ENCODE measurements at places on chromosomes 7 and 10. TPM values are rescaled to one million over a fixed set of nuclear protein-coding genes. Genes with fewer than 3 reads are reported as not detected.

GRCh38 chr10:92547676-92548075, 26.2 kb downstream of the IDE start:
- peaks cover 12% of the 10 kb centered on the region for H3K36me3 ChIP-seq
- no peak for DNase-seq
- no peak overlapping the region for H3K27ac ChIP-seq
- H3K4me3 ChIP-seq: no peak overlapping the region

GRCh38 chr7:1090686-1091643, 3.1 kb downstream of the GPER1 start:
- H3K27me3 ChIP-seq: no peaks in the 10 kb centered on the region
- DNase-seq: no peak
- no peak overlapping the region for H3K27ac ChIP-seq
- peaks cover 11% of the 10 kb centered on the region for H3K4me1 ChIP-seq
- H3K4me3 ChIP-seq: no peak overlapping the region

GRCh38 chr7:28096713-28097112, 83.9 kb downstream of the JAZF1 start:
- no peak overlapping the region for H3K27ac ChIP-seq
- DNase-seq: peak; percentile 73
- H3K36me3 ChIP-seq: peaks cover 3% of the 10 kb centered on the region

GRCh38 chr10:18822156-18822555, 162.9 kb downstream of the ARL5B start:
- no peak overlapping the region for H3K4me3 ChIP-seq
- H3K27ac ChIP-seq: no peak overlapping the region
- DNase-seq: no peak
- H3K27me3 ChIP-seq: no peaks in the 10 kb centered on the region
- no peaks in the 10 kb centered on the region for H3K4me1 ChIP-seq
- no peaks in the 10 kb centered on the region for H3K36me3 ChIP-seq

GRCh38 chr10:24552346-24553016, 171.2 kb downstream of the ARHGAP21 start:
- H3K36me3 ChIP-seq: no peaks in the 10 kb centered on the region
- no peak overlapping the region for H3K27ac ChIP-seq
- DNase-seq: no peak
- H3K4me1 ChIP-seq: peaks cover 4% of the 10 kb centered on the region

DNA sequence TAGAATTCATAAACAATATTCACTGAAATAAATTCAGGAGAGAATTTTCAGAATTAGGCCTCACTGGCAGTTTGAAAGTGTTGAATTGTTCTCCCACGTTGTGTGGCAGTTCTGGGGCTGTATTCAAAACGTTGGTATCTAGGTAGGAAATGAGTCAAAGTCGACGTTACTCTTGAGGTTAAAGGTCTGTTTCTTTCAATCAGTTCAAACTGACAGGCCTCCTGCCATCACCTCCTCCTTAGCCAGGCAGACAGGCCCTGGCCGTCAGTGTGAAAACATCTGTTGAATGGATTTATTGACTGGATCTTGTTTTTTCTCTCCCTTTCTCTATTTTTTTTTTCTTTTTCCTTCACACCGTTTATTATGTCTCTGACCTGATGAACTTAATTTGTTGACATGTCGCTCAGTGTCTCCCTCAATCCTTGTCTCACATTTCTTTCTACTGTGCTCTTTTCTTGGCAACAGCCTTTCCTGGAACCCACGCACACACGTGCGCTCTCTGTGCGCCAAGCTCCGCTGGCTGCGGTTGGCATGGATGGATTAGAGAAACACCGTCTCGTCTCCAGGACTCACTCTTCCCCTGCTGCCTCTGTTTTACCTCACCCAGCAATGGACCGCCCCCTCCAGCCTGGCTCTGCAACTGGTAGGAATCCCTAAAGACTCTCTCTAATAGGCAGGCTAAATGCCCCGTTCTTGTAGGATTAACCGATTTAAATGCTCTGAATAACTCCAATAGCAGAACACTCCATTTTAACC, 231.7 kb downstream of the HDAC9 start:
- H3K4me3 ChIP-seq: no peak overlapping the region
- H3K27me3 ChIP-seq: no peaks in the 10 kb centered on the region
- no peaks in the 10 kb centered on the region for H3K4me1 ChIP-seq
- H3K27ac ChIP-seq: no peak overlapping the region
- H3K36me3 ChIP-seq: no peaks in the 10 kb centered on the region
- DNase-seq: no peak

The MSMB gene
- not detected for total RNA-seq

The OR2A1 gene
- 0.19 TPM for total RNA-seq

DNA sequence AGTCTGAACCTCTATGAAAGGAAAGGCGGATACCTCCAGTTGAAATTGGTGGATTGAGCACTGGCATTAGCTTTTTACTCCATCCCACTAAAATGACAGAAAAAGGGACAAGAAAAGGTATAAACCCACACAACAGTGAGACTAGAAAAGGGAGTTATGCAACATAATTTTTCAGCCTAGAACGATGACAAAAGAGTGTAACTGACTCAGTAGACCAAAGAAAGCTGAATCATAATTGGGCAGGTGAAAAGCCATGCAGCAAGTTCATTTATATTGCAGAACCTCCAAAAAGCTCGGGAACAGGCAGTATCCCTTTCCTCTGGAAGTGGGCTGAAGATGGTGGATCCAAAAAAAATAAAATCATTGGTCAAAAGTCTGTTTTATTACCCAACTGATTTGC, 30.5 kb upstream of the ZCCHC24 start:
- no peaks in the 10 kb centered on the region for H3K36me3 ChIP-seq
- H3K27ac ChIP-seq: no peak overlapping the region
- peaks cover 3% of the 10 kb centered on the region for H3K27me3 ChIP-seq
- H3K4me3 ChIP-seq: no peak overlapping the region
- no peak for DNase-seq
